Endodermal cell (in vitro differentiated cells): ENCODE measurements at places on chromosomes 16 and 17. TPM values are rescaled to one million over a fixed set of nuclear protein-coding genes. Genes with fewer than 3 reads are reported as not detected.
A peak's percentile ranks its signal among the peaks of the same experiment; 100 is the strongest.

DNA sequence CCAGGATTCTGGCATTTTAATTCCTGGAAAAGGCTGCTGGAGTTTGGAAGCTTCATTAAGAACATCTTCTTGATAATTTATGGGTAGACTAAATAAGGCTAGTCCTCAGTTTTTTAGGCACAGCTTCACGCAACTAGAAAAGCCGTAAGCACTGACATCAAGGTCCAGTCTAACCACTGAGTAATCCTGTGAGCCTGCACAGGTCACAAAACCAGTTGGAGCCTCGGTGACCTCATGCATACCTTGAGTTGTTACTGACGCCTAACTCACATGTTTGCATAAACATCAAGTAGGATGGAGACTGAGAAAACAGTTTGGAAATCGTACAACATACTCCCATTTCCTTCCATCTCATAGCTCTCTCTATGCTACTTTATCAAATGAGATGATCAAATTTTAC is 63.8 kb upstream of the RCVRN start:
- DNase-seq: no peak

GPRC5C gene
- total RNA-seq: 51.3 and 57.0 TPM in 2 replicates

- no peak for DNase-seq
These were observed 34.1 kb upstream of the ABCA6 start for GRCh38 chr17:69175625-69176456.

DNA sequence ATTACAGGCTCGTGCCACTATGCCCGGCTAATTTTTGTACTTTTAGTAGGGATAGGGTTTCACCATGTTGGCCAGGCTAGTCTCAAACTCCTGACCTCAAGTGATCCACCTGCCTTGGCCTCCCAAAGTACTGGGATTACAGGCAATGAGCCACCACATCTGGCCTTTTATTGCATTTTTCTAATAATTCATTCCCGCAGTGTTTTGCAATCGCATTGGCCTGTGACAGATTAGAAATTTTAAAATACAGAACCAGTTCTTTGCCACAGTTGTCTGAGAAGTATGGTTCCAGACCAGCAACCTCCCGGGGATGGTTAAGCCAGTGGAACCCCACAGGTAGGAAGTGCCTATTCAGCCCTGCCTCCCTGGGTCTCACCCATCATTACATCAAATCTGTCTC is 3.2 kb upstream of the CRHR1 start:
- no peak for DNase-seq

G6PC1 gene
- total RNA-seq: not detected in 2 replicates

OR1F1 gene
- 0.25 and 0.29 TPM in 2 replicates for total RNA-seq

- peak; percentile 41 for DNase-seq
These were observed 273.4 kb upstream of the TNRC6C start for GRCh38 chr17:77684803-77685798.

DNA sequence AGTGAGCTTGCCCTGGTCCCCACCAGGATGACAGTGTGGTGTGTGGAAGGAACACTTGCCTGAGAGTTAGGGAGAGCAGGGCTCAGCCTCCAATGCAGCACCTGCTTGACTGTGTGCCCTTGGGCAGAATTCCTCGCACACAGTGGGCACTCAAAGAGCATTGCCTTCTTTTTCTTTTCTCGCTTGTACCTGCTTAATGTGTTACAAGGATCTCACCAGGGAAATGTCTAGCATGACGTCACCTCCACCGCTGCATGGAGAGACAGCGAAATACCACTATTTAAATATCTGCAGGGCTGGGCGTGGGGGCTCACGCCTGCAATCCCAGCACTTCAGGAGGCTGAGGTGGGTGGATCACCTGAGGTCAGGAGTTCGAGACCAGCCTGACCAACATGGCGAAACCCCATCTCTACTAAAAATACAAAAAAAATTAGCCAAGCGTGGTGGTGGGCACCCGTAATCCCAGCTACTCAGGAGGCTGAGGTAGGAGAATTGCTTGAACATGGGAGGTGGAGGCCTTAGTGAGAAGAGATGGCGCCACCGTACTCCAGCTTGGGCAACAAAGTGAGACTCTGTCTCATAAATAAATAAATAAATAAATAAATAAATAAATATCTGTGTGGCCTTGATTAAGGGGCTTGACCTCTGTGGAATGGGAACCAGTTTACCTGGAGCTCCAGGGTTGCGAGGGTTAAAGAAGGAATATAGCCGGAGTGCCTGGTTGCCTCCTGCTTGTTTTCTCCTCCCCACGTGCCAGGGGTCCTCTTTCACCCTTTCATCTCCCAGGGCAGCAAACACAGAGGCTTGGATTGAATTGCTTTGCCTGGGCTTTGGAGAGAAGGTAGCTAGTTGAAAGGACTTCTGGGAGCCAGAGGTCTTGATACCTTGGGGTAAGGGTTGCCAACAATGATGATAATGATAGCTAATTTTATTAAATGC is 16.3 kb downstream of the SNX29 start:
- no peak for DNase-seq

SULT1A3 gene
- 11.7 to 19.2 TPM (median 14.5 TPM) in 3 replicates for total RNA-seq

GRCh38 chr16:25854141-25854540 is 162.4 kb downstream of the HS3ST4 start:
- DNase-seq: no peak
